ENCODE measurements at places on chromosomes 12 and 14.
A peak's percentile ranks its signal among the peaks of the same experiment; 100 is the strongest.

GRCh38 chr14:99352688-99353280 lies 80.8 kb upstream of the BCL11B start:
- no peak for DNase-seq

DNA sequence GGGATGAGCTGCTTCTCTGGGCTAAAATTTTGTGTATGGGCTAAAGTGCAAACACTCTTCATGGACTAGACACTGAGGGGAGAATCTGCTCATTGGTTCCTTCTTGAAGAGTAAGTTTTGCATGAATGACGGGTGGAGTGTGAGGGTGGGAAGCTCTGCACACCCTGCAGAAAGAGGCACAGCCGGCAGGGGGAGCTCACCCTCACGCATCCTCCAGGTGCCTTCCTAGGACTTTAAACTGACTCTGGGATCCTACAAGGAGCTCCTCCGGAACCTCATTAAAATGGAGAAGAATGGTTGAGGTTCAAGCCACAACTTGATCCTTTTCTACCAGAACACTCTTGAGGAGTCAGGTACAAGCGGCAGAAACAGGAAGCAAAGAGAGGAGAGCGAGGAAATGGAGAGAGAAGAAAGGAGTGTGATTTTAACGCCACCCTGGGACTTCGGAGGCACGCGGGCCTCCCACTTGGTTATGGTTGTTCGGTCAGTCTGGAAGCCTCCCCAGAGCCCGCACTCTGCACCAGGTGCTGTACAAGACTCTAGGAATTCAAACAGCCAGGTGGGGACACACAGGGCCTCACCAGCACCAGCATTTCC lies 87.5 kb downstream of the SETD3 start:
- DNase-seq = peak; percentile 27

DNA sequence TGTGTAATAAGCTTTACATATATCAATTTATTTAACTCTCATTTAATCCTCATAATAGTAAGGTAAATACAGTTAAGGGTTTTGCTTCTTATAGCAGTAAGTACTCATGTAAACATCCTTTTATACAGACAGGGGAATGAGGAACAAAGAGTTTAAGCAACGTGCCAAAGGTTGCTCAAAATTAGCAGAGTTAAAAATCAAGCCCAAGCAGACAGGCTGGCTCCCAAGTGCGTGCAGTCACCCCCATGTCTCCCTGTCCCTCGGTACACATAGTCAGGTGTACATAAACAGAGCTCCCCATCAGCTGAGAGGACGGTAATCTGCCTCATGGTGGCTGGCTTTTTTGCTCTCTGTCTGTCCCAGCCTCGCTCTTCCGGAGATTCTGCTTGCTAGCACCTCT lies 126.4 kb downstream of the DERA start:
- no peak for DNase-seq

DNA sequence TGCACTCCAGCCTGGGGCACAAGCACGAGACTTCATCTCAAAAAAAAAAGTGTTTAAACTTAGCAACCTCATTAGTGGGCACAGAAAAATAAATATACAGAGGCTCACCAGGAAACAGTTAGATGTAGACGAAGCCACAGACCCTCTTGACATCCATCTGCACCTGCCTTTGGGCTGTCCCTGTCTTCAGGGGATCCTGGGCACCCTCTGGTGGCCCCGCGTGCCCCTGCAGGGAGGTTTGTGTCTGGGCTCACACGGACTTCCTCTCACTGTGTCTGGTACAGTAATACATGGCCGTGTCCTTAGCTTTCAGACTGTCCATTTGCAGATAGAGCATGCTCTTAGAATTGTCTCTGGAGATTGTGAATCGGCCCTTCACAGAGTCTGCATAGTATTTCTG lies 916.5 kb downstream of the TMEM121 start:
- DNase-seq = peak; percentile 47

DNA sequence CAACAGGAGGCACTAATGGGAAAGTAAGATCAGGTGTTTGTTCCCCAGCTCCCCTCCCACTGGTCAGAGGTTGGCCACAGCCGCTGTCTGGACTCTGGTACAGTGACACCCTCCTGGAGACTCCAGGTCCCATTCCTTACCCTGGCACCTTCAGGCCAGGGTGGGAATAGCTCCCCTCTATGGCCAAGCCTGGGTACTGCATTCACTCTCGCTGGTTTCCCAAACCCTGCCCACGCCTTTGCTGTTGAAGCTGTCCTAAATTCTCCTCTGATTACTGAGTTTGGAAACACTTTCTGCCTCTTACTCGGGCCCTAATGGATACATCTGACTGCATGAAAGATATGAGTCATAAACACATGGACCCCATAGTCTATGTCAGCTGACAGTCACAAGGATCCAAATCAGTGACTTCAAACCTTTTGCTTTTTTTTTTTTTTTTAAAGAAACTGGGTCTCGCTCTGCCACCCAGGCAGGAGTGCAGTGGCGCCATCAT lies 17.9 kb downstream of the HRK start:
- no peak for DNase-seq

DNA sequence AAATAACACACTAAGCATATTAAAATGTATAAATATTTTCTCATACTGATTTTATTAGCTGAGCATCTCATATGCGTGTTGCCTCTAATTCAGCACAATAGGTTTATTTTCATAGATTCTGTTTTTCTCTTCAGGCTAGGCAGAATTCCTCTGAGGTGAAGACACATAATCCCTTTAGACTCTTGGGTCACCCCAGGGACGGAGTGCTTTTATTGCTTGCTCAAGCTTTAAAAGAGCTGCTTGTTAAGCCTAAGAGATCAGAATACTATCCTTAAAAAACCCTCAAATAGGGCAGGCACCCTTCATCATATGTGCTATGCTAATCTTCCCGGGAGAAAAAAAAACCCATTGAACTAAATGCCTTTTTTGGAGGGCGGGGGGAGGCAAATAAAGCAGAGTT lies 390.1 kb downstream of the KCNH5 start:
- DNase-seq = no peak

DNA sequence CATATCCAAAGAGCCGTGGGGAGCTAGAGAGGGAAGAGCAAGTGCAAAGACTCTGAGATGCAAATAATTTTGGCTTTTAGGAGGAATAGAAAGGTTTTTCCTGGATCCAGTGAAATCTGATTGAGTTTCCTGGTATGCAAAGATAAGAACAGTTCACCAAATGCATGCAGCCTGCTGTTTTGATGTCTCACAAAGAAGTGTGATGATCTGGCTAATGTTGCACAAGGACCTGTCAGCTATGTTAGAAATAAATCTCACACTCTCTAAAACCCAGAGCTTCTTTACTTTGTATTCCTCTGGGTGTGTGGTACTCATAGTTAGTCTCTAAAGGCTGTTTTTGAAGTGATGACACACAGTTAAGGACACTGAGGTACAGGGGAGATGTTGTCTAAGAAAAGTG lies 321.4 kb downstream of the AACS start:
- no peak for DNase-seq

GRCh38 chr14:32593290-32593942 lies 264.3 kb downstream of the AKAP6 start:
- DNase-seq = no peak

DNA sequence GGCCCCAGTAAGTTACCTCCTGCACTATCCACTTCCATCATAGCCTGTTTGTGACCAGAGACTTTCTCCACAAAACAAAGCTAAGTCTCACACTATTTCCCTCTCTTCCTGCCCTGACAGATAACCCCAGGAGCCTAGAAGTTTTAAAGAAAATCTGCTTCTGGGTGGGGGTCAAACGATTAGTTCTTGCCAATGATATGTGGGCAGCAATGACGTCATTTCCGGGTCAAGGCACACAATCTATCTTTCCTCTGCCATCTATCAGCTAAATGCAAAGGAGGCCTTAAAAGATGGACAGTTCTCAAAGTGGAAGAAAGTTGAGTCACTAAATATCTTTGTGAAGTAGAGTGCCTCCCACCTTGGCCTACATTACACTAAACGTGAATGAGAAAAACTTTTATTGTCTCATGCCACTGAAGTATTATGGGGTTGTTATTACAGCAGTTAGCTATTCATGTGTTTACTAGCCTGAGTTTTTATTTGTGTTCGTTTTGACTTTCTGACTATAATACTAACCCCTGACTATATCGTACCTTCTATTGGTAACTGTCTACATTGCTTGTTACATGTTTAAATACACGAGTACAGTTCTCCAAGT lies 86.2 kb downstream of the DENND5B start:
- DNase-seq = no peak

DNA sequence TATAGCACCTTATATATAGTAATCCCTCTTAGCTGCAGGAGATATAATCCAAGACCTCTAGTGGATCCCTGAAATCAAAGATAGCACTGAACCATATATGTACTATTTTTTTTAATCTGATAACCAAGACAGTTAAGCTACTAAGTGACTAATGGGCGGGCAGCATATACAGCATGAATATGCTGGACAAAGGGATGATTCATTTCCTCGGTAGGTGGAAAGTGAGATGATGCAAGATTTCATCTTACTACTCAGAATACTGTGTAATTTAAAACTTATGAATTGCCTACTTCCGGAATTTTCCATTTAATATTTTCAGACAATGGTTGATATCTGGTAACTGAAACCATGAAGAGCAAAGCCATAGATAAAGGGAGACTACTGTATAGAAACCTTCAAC lies 36.2 kb downstream of the PRMT8 start:
- no peak for DNase-seq

- no peak for DNase-seq
These were observed 49.2 kb downstream of the FBXL14 start for GRCh38 chr12:1544996-1545700.
